ENCODE measurements at places on chromosomes 5 and 9. TPM values are rescaled to one million over a fixed set of nuclear protein-coding genes. Genes with fewer than 3 reads are reported as not detected.

SHOC1 gene
- total RNA-seq, result not detected

DNA sequence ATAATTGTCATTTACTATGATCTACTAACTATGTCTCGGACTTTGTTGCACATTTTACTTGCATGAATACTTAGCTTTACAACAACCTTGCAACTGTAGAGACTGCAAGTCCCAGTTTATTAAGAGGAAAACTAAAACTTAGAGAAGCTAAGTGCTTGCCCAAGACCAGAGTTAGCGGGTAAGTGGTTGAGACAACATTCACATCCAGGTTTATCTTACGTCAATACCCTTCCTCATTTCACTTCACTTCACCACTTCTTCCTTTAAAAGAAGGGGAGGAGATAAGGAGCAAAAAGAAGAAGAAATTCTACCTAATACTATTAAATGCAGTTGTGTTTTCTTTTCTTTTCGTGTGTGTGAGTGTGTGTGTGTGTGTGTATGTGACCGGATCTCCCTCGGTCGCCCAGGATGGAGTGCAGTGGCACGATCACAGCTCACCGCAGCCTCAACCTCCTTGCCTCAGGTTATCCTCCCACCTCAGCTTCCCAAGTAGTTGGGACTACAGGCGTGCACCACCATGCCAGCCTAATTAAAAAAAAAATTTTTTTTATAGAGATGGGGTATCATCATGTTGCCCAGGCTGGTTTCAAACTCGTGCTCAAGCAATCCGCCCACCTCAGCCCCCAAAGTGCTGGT lies 37.4 kb downstream of the MEGF9 start:
- DNase-seq, result no peak

GRCh38 chr5:59992206-59992605 lies 98.7 kb upstream of the PDE4D start:
- no peak for DNase-seq

DNA sequence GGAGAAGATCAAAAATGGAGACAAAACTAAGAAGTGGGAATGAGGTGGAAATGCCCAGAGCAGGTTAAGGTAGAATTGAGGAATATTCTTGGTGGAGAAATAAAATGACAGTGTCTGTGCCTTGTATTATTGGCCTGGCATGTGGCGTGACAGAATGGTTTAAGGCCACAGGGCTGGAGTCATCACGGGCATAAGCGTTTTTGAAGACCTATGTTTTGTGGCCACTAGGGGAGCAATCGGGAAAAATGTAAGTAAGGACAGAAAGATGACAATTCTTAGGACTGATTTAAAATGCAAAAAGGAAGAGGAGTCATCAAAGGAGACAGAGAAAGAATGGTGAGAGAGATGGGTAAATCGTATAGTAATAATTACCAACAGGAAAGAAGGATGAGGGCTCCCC lies 72.2 kb upstream of the EPB41L4A start:
- DNase-seq, result no peak
